ENCODE measurements at places on chromosomes 2 and 18.

- no peak for DNase-seq
Observed at GRCh38 chr2:239163688-239164334, 237.0 kb downstream of the HDAC4 start.

DNA sequence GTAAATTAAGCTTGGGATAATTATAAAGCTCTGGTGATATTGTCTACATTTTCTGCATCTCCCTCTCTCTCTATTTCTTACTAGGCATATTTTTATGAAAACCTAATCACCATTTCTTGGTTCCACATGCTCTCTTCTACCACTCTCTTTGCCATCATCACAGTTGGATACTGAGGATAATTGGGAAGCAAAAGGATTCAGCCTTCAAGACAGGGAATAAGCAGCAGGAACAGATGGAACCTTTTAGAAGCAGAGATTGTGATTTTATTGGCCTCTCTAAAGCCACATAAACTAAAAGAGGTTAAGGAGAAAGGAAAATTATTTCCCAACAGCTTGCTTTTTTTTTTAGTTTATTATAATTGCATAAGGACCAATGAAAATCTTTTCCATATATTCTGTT lies 226.3 kb upstream of the SPHKAP start:
- no peak for DNase-seq

- DNase-seq, result no peak
Observed at GRCh38 chr2:106053116-106053515, 141.0 kb downstream of the UXS1 start.

DNA sequence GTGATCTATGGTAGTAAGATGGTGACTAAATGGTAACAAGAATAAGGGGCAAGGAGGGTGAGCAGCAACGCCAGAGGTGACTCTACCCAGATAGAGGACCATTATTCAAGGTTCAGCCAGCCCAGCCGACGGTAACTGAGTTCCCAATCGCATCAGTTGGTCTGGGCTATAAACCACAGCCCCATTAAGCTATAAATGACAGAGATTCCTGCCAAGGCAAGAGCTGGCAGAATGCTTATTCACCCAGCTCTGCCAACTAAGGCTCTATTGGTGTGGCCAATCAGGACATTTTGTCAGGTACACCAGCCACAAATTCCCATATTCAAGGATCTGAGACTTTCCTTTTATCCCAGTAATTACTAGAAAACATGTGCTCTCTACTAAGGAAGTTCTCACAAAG lies 3.6 kb downstream of the CHN1 start:
- DNase-seq, result no peak

GRCh38 chr18:13726972-13727331 lies 479 bp downstream of the RNMT start:
- no peak for DNase-seq

GRCh38 chr2:134722728-134723127 lies 3.9 kb upstream of the TMEM163 start:
- DNase-seq, result no peak

DNA sequence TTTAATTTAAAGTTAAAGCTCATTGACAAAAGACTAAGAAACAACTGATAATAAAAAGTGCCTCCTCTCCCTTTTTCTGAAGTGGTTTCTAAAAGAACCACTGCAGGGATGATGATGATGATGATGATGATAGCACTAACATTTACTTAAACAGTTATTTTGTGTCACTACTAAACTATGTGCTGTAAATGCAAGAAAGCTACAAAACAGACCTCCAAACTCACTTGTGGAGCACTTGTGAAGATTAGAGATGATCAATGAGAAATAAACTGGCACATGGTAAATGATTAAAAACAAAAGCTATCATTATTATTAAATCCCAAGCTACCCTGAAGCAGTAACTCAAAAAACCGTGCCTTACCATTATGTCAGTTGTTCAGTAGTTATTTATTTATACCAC lies 88.7 kb downstream of the SLC8A1 start:
- DNase-seq, result no peak

DNA sequence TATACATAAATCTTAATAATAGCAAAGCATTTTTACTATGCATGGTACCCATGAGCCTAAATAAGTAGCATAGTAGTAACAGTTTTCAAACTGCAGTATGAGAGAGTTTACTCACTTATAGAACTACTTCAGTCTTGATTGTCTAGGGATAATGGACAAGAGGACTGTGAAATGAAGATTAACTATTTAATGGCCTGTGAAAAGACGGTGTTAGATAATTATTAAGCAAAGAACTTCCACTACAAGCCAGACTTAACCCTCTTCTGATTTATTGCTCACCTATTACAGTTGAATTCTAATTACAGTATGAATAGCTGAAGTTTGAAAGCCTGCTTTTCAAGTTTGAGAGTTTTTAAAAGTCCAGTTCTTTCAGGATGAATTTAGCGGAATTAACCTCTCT lies 18.9 kb downstream of the PIK3C3 start:
- no peak for DNase-seq

- DNase-seq, result no peak
Observed at GRCh38 chr18:961644-962355, 57.1 kb downstream of the ADCYAP1 start.

- no peak for DNase-seq
Observed at GRCh38 chr18:54880395-54881105, 52.3 kb downstream of the RAB27B start.

GRCh38 chr2:206981086-206981674 lies 41.9 kb downstream of the CPO start:
- DNase-seq, result no peak

GRCh38 chr2:19865151-19865550 lies 36.6 kb downstream of the TTC32 start:
- no peak for DNase-seq

DNA sequence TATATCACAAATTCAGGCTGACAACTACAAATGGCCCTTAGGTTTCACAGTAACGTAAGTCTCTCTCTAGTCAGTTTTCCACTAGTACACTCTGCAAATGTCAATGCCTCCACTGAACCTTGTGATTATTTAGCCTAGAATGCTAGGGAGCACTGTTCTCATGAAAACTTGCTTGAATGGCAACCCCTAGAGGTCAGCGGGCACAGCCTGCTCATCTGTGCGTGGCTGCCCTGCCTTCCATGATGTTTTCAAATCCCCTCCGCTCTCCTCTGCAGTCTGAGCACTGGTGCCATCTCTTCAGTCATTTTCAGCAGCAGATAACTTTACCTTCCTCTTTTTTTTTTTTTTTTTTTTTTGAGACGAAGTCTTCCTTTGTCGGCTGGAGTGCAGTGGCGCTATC lies 84.1 kb upstream of the GULP1 start:
- no peak for DNase-seq

DNA sequence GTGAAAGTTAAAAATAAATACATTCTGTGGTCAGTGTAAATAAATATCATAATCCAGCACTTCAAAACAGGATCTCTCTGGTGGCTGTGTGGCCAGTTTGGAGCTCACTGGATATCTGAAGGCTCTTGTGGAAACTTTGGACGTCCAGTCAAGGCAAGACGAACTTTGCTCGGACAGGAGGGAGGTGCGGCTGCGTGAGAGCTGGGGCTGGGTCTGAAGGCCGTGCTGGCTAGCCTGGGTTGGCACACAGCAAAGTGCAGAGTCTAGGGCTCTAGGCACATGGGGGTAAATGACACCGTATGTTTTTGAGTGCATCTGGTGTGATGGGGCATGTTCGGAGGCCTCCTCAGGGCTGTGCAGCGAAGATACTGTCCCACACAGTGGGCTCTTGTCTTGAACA lies 78.9 kb upstream of the TXNDC2 start:
- DNase-seq, result no peak

DNA sequence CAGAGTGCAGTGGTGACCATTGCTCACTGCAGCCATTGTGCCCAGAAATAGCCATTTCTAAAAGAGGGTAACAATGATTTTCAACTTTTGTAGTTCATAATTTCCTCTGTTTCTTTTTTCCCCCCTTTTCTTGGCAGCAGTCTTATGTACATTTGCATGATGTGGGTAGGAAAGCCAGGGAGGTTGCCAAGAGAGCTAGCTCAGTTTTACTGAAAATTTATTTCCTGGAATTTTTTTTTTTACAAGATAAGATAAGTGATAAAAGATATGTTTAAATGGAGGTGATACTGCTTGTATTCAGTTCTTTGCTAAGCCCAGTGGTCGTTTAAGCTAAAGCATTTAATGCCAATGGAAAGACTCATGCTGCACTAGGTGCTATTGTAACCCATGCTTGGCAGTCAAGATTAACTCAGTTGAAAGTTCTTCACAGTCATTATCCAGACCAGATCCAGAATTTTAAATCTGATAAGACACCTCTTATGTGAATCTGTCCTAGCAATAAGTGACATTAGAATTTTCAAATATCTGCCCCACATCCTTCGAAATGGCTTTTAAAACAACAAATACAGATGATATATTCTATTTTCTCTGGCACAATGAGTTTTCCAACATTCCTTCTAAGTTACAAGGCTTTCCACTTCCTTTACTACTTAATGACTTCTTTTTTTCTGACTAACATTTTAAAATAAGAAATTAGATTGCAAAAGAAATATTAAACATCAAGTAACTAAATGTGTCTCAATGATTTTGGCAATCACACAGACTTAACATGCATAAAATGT lies 4.4 kb upstream of the ATP8B1 start:
- no peak for DNase-seq

GRCh38 chr2:31270131-31270530 lies 36.2 kb downstream of the EHD3 start:
- DNase-seq, result no peak

DNA sequence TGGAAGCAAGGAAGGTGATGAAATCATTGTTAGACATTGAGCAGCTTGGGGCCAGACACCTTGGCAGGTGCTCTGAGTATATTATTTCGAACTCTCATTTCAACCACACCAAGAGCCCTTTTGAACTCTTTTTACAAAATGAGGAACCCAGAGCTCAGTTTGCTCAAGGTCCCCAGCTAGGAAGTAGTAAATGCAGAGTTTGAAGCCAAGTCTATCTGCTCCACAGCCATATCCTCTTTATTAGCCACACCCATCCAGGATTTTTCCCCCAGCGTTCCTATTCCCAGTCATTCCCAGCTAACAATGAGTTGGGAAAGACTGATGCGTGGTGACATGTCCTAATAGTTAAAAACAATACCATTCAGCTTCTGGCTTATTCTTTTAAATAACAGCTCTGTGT lies 40.2 kb downstream of the SEMA4F start:
- DNase-seq, result no peak

DNA sequence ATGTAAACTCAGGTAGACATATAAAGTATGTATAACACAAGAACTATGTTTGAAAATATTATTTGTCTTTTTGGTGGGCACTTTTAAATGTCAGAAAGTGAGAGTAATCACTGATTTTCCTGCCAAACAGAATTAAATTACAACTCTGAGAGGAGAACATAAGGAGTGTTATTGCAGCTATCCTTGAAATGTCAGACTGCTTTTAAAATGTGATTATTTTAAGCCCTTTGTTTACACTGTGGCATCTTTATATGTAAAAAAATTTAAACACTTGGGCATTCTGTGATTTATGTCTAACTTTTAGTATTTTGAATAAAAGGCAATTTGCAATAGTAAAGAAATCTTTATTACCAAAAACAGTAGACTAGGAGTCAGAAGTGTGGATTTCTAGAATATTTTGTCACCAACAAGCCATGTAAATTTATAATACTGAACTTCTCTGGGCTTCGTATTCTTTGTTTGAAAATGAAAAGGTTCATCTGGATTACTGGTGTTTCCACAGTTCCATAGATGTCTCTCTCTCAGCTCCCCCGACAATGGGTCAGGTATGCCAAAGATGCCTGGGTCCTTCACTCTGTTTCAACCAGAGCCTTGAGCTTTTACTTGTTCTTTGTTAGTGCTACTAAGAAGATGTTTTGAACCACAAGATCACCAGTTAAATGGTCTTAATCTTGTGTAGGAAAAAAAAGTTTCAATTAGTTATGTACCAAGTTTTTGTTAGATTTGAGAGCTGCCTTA lies 38.8 kb downstream of the GULP1 start:
- no peak for DNase-seq

- no peak for DNase-seq
Observed at GRCh38 chr18:56501896-56502295, 136.5 kb downstream of the TXNL1 start.

- DNase-seq, result no peak
Observed at GRCh38 chr18:13577091-13577697, 149.2 kb downstream of the FAM210A start.

DNA sequence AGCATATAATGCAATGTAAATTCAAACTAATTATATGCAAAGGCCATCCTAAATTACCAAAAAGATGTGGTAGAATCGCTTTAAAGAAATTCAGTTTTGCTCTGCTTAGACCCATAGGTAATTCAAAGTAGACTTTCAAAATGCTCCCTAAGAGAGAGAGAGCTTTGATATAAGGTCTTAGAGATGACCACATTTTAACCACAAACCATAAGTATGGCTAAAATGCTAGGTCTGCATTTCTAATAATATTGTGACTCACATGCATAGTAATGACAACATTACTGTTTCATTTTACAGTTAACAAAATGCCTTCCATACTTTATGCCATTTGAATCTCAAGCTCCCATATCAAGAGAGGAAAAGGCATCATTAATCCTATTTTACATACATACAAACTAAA lies 144.5 kb downstream of the RAD51AP2 start:
- DNase-seq, result no peak

- DNase-seq, result no peak
Observed at GRCh38 chr2:181052523-181052891, 72.1 kb downstream of the UBE2E3 start.

GRCh38 chr18:43160509-43160908 lies 45.0 kb upstream of the RIT2 start:
- DNase-seq, result no peak

DNA sequence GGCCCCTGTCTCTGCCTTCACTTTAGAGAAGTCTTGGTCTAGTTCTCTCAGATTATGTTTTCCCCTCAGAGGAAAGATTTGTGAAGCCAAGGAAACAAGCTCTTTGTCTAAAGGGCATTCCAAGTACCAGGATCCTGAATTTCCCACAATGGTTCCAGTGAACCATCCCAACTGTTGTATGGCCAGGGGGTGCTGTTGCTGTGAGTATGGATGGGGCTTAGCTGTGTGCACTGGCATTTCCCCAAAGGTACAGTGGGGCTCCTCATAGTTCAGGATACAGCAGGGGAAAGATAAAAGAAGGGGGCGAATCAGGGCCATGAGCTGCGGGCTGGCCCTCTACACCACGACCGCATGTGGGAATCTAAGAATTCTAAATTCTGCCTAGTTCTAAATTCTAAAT lies 1154.0 kb upstream of the FANCL start:
- no peak for DNase-seq

GRCh38 chr2:47662552-47662951 lies 120.4 kb upstream of the MSH6 start:
- DNase-seq, result no peak

DNA sequence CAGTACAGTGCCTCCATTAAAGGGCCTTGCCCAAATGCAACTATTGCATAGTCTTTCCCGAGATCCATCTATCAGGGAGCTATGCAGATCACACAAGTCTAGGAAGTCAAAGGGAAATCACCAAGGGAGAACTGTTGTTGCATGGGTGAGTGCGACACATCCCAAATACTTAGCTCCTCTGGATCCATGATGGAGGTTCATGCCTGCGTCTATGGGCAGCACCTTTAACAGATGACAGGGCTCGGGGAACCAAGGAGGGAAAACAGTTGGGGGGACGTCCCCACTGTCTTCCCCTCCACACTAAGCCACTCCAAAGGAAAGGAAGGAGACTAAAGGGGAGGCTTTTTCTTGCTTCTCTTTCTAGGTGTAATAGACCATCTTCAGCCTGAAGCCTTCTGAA lies 552.8 kb upstream of the PKDCC start:
- no peak for DNase-seq

GRCh38 chr2:192953116-192953515 lies 758.4 kb upstream of the TMEFF2 start:
- no peak for DNase-seq

GRCh38 chr2:149058936-149059335 lies 20.4 kb downstream of the LYPD6B start:
- DNase-seq, result no peak
